ENCODE measurements at places on chromosomes 7 and 10.

GRCh38 chr10:47152861-47153349, 147.1 kb upstream of the GDF10 start:
- DNase-seq, result no peak

DNA sequence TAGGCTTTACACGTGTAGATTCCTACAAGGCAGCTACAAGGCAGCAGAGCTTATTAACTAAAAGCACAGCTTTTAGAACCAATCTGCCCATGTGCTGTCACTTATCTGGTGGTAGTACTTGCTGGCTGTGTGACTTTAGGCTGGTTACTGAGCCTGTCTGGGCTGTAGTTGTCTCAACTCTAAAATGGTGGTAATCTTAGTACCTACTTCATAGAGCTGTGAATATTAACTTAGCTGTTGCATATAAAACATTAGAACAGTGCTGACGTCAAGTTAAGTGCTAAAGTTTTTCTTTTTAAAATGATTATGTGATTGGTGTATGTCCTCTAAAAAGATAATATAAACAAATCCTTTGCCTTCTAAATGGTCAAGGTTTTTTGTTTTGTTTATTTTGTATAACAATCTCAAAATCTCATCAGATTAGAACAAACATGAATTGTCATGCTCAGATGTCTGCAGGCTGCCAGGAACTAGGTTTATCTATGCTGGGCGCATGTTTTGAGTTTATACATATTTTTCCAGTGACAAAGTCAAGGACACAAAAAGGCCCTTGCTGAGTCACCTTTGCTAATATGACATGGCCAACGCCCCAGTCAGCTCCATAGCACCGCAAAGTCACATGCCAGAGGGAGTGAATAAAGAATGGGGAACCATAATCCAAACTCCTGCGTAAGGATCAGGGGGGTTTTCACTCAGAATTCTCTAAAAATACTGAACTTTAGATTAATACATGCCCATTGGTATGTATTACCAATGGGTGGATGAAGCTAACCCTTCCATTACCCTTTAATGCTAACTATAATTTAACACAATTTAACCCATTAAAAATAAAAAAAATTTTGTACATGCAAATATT, 39.8 kb upstream of the ARL4A start:
- DNase-seq, result no peak

GRCh38 chr10:55098452-55098851, 297.4 kb upstream of the PCDH15 start:
- DNase-seq, result no peak

GRCh38 chr7:47493976-47494911, 87.7 kb downstream of the TNS3 start:
- no peak for DNase-seq

GRCh38 chr10:22321156-22321923, 441 bp downstream of the BMI1 start:
- DNase-seq, result no peak

DNA sequence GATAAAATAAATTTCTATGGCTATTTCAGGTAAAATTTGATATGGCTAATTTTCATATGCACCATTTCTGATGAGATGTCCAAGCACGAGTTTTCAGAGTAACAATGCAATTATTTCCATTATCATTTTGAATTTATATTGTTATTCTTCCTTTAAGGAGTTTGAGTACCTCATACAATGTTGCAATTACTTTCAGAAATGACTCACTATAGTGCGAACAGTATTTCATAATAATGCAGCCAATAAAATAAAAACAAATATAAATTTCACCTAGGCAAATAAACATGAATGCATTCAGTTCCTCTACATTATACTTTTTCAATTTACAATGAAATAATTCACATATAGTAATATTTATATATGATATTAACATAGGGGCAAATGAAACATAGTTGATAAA, 78.8 kb upstream of the LRRN3 start:
- no peak for DNase-seq

All from retinal pigment epithelial cell (primary cell).